ENCODE measurements at places on chromosomes 4 and X. TPM values are rescaled to one million over a fixed set of nuclear protein-coding genes. Genes with fewer than 3 reads are reported as not detected.

GRIA3 gene
- total RNA-seq: 1.3 TPM

CXCL3 gene
- 1.5 TPM for total RNA-seq

ARR3 gene
- total RNA-seq: not detected

RASL11B gene
- total RNA-seq: 4.8 TPM

CPE gene
- total RNA-seq: 104 TPM

GPR82 gene
- total RNA-seq: 0.22 TPM

GK gene
- total RNA-seq: 11.4 TPM

GC gene
- not detected for total RNA-seq

TCEAL2 gene
- total RNA-seq: 2.9 TPM

PGRMC2 gene
- 45.9 TPM for total RNA-seq

F8A3 gene
- 15.3 TPM for total RNA-seq

GPR50 gene
- not detected for total RNA-seq

Data from tibial nerve (tissue), 4 donors.